ENCODE measurements at places on chromosomes 1 and 21.
A peak's percentile ranks its signal among the peaks of the same experiment; 100 is the strongest.

DNA sequence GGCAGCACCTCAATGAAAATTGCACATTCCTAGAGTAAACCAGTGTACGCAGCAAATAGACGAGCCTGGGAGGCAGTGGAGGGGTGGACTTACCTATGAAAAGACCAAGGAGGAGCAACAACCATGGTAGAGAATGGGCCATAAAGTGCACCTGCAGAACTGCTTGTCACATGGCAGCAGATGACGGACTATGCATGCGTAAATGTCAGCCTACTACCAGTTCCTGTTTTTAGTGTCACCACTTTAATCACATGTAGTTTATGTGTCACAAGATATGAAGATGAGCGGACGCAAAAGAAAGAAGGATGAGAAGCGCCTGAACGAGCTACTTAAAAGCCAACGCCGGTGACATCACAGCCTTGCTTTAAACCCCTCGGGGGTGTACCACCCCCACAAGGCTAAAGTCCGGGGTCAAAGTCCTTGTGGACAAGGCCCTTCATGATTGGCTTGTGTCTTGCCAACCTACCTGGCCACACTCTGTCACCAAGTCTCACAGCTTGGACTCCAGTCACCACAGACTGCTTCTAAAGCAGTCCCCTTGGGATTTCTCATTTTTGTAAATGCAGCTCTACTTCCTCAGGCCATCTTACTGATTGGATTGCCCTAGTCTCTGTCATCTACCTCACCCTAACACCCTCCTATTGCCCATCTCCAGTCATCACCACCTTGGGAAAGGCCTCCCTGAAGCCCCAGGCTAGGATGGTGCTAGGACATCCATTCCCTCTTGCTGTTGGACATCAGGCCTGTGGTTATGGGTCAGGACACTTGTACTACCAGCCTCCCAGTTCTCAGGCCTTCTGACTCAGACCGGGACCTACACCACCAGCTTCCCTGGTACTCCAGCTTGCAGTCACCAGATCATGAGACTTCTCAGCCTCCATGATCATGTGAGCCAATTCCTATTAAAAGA lies 6.0 kb upstream of the LY9 start:
- DNase-seq: no peak

GRCh38 chr1:33275195-33275594 lies 18.9 kb downstream of the ZNF362 start:
- no peak for DNase-seq

- no peak for DNase-seq
Measured at GRCh38 chr1:10402729-10403274, 3.9 kb downstream of the PGD start.

GRCh38 chr1:207076181-207076955 lies 12.3 kb upstream of the C4BPB start:
- DNase-seq: no peak

- no peak for DNase-seq
Measured at GRCh38 chr1:235286667-235287066, 41.3 kb downstream of the ARID4B start.

DNA sequence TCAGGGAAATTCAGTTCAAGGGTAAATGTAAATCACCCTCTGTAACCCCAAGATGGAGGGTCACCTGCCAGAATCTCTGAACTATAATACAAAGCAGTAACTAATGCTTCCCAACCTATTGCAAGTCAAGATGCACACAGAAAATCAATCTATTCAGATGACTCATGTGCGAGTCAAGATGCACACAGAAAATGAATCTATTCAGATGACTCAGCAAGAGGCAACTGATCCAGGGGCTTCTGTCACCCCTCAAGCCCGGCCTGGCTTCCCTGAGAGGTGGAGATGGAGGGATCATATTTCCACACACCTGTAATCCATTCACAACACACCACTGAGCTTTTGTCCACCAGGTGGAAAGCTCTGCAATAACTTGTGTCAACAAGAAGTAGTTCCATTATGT lies 17.4 kb upstream of the HIVEP3 start:
- no peak for DNase-seq

- no peak for DNase-seq
Measured at GRCh38 chr1:107524301-107524700, 383.5 kb downstream of the NTNG1 start.

DNA sequence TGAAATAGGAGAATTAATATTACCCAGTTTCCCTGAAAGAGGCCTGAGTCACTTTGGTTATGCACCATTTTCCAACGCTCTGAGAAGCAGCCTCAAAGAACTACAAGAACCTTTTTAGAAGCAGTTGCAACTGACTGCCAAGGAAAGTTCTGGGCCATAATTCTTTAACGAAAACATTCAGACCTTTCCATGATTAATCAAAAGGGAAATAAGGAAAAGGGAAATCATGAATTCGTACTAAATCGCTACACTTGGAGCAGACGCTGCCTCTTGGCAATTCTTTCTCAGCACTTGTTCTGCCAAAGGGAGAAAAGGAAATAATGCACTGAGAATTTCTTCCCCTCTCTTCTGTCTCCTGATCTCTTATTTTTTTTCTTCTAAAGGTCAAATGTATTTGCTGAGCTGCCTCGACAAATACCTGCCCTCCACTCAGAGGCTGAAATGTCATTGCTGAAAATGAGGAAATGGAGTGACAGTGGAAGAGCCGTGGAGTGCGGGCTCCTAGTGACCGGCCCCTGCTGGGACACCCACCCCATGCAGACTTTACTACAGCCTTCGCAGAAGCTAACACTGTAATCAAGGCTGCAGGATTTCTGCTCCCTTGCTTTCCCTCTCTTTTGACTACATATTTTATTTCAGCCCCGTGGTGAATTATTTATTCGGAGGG lies 67.9 kb upstream of the GALNT2 start:
- DNase-seq: no peak

GRCh38 chr21:34185026-34185750 lies 111.8 kb downstream of the MRPS6 start:
- DNase-seq: no peak

DNA sequence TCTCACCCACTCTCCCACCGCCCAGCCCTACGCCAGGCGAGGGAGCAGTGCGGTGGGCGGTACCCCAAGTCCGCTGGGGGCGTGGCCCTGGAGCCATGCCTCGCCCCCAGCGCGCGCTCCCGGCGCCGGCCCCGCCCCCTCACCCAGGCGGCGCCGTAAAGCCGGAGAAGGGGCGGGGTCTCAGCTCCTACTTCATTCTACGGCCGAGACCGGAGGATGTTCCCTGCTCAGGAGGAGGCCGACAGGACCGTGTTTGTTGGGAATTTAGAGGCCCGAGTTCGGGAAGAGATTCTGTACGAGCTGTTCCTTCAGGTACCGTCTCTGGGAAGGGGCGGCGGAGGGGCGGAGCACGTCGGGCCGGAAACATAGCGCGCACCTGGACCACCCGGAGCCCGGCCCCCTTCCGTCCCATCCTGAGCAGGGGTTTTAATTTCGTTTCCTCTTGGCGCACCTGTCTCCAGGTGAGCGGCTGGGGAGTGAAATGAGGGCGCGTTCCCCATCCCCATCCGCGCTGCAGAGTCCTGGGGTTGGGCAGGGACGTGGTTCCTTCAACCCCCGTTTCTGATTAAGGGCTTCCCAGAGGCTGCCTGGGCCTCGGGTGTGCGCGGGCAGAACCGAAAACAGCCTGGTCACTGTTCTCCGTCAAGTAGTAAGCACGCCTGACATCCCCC lies at the start of gene RBM11:
Gene RBM11, plus strand, starts transcription at position 187 of the 671 bp plus-strand sequence. Its CDS starts 30 bp downstream, at position 217.
- peak; percentile 79 for DNase-seq

DNA sequence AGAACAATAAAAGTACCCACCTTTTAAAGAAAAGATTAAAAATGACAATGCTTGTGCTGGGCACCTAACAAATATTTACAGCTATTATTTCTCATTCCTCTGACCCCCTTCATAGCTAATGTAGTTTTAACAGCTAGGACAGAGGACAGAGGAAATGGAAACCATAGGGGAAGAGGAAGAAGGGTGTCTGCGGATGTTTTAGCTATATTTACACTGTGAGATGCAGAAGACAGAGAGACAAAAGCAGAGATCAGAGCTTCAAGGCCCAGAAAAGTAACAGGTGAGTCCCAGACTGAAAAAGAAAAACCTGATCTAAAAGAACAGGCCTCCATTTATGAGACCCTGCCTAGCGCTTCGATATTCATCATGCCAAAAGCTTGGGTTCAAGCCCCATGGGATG lies 72.0 kb downstream of the ZNF281 start:
- DNase-seq: no peak

DNA sequence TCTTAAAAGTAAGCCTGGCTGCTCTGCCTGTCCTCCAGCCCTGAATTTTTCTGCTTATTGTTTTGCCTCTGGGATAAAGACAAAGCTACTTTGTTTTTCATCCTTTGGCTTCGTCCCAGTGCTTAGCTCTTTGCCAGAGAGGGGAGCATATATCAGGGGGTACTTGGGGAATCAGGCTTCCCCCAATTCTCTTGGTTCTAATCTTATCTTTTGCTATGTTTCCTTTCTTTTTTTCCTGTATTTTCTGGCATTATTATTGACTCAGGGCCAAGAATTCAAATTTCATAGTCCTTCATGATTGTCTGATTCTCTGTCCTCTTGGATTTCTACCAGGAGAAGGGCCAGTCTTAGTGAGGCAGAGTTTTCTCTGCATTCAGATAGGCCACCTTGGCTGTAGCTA lies 51.2 kb downstream of the GIPC2 start:
- DNase-seq: no peak

GRCh38 chr1:163807331-163808049 lies 485.7 kb downstream of the NUF2 start:
- DNase-seq: no peak

DNA sequence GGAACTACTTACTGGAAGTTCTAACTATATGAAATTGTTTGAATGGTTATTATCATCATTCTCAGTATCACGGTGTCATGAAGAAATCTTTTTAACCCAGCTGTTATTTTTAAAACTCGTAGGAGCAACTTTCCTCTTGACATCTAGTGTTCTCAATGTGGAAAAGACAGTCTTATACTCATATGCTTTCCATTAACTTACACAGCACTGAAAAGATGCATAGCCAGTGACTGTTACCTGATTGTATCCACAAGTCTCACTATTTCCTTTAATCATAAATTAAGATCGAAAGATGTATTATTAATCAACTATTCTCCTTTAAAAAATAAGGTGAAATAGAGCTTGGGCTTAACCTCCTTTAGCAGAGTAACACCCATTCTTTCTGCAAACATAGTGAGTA lies 59.7 kb upstream of the TNFSF4 start:
- DNase-seq: no peak

DNA sequence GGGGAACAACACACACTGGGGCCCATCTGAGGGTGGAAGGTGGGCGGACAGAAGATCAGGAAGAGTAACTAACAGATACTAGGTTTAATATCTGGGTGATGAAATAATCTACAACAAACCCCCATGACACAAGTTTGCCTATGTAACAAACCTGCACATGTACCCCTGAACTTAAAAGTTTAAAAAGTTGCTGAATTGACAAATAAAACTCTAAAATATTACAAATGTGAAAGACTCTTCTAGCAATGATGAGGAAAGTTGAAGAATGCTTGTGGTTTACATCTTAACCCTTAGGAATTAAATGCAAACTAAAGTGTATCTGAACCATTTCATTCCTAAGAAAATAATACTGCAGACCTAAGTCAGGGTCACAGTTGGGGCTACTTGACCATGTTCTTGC lies 525.6 kb upstream of the CAMK1G start:
- no peak for DNase-seq

- no peak for DNase-seq
Measured at GRCh38 chr1:205491794-205492193, 12.7 kb upstream of the CDK18 start.

- peak; percentile 61 for DNase-seq
Measured at GRCh38 chr1:85465099-85465785, at the start of gene DDAH1. TSS of gene DDAH1 (minus strand) at chr1:85465159. CDS start at chr1:85465045, 114 bp downstream.

DNA sequence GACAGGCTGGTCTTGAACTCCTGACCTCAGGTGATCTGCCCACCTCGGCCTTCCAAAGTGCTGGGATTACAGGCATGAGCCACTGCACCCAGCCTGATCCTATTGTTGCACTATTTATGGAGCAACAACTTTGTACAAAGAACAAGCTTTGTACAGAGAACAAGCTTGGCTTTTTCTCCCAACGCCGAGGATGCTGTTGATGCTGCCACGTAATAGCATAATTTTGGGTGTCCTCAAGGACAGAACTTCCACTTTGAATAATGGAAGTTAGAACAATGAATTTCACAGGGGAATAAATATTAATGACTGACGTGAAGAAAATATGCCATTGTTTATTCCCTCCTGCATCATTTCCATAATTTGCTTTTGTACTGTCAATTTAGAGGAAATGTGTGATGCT lies 12.8 kb upstream of the RBP7 start:
- no peak for DNase-seq

DNA sequence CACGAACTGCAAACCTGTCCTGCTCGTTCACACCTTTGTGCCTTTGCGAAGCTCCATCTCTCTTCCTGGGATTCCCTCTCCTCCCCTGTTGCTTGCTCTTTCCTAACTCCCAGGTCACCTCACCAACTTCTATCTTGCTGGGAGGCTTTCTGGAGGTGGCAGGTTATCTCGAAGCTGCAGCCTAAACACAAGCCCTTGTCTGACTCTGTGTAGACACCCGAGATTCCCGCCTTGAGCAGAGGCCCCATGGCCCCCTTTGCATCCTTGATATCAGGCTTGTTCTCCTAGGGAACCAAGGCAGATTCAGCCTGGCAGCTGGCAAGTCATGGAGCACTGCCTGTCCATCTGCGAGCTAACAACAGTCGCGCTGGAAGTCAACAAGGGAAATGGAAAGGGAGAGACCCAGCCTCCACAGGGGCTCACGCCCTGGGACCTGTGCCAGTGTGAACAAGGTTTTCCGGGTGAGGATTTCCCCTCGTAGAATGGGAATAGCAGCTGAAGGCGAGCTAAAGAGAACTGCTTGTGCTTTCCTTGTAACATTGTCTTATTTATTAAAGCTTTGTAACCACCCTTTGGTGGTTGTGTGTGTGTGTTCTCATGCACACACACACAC lies 109.5 kb upstream of the JUN start:
- DNase-seq: no peak

GRCh38 chr21:41319273-41319672 lies 2.7 kb downstream of the FAM3B start:
- no peak for DNase-seq

DNA sequence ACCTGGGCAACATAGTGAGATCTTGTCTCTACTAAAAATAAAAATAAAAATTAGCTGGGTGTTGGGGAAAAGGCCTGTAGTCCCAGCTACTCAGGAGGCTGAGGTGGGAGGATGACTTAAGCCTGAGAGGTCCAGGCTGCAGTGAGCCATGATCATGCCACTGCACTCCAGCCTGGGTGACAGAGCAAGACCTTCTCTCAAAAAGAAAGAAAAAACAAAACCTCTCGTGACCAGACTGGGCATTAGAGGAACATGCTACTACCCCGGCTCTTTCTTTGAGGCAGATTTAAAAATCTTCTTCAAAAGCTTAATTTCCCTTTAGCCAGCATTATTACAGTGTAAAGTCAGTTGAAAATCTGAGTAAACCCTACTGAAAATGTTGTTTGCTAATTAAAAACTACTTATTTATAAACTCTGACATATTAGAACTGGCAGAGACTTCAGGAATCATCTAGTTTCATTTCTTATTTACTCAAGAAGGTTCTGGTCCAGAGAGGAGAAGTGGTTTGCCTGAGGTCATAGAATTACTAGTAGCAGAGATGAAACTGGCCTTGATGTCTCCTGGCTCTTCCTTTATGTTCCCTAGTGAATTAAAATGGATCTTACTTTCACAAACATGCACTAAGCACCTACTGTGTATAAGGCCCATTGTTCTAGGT lies 11.6 kb upstream of the ELAVL4 start:
- DNase-seq: no peak

- DNase-seq: no peak
Measured at GRCh38 chr1:33030575-33030974, 6.1 kb downstream of the AK2 start.

GRCh38 chr1:16226490-16227179 lies 10.3 kb downstream of the CPLANE2 start:
- no peak for DNase-seq

All from mesothelial cell of epicardium (in vitro differentiated cells).